ENCODE measurements at places on chromosomes 6 and 20.

DNA sequence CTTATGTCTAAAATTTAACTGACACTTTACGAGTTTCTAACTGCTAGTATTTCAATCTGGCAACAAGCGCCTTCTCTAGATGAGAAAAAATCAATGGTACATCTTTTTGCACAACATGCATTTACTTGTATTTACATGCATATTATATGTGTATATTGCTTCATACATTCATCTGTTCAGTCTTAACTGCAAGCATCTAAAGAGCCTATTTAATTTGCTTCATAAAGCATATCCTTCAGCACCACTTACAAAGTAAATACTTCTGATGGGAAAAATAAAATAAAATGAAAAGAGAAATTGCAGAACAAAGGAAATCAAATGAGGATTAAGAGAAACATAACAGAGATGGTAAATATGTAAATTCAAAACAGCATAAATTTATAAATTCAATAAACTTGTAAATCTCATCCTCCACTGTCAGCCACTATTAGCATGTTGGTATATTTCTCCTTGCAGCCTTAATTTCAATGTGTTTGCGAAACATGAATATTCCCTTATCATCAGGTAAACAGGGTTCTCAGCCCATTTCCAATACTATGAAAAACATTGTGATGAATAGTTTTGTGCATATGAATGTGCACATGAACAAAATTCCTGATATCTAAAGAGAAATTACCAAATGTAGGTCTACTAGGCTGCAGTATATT lies 332.5 kb upstream of the RUNX2 start:
- DNase-seq = no peak

- no peak for DNase-seq
Measured at GRCh38 chr20:62198496-62198895, 15.7 kb downstream of the MTG2 start.

- peak; percentile 65 for DNase-seq
Measured at GRCh38 chr6:71510057-71510713, 221.6 kb downstream of the OGFRL1 start.

GRCh38 chr6:31862344-31863235 lies at the start of gene NEU1:
NEU1 (minus strand) TSS chr6:31862821; CDS start chr6:31862776, 45 bp downstream.
- peak; percentile 100 for DNase-seq

DNA sequence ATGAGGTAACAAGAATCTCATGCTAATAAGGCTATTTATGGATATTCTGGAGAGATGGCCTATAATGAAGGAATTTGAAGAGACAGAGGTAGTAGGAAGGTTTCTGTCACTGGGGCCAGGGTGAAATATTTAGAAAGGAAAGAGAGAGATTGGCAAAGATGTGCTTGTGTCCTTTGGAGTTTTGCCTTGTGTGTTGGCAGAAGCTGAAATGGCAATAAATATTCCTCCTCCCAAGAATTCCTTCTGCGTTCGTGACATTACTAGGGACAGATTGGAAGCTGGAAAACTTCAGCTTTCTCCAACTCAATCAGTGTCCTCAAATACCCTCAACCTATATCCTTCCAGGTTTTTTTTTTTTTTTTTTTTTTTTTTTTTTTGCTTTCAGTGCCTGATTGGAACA lies 6.3 kb downstream of the SAMD5 start:
- no peak for DNase-seq

DNA sequence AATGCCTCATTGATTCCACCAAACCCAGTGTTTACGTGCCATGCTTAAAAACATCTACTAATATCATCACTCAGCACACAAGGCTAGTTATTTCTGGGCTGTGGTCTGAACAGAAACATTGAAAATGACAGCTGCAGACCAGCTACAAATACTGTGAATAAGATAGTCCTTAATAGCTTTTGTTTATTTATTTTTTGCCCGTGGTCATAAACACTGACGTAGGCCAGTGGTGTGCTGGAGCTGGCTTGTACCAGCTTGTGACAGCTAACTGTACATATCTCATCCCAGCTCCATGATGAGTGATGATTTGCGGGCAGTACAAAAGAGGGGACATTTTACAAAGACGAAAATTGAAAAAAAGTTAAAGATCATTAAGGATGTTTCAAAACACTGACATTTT lies 1057.0 kb downstream of the EPHA7 start:
- no peak for DNase-seq

GRCh38 chr6:111441678-111442243 lies 41.3 kb downstream of the REV3L start:
- DNase-seq = no peak

GRCh38 chr20:38536310-38536709 lies 44.7 kb upstream of the ADIG start:
- DNase-seq = peak; percentile 4

- DNase-seq = no peak
Measured at GRCh38 chr6:28903686-28904085, 20.1 kb downstream of the TRIM27 start.

GRCh38 chr20:444862-445426 lies 17.4 kb downstream of the TBC1D20 start:
- no peak for DNase-seq

- DNase-seq = no peak
Measured at GRCh38 chr6:170037541-170038250, 253.2 kb downstream of the DLL1 start.

- DNase-seq = no peak
Measured at GRCh38 chr20:18943542-18943941, 130.0 kb downstream of the SCP2D1 start.

DNA sequence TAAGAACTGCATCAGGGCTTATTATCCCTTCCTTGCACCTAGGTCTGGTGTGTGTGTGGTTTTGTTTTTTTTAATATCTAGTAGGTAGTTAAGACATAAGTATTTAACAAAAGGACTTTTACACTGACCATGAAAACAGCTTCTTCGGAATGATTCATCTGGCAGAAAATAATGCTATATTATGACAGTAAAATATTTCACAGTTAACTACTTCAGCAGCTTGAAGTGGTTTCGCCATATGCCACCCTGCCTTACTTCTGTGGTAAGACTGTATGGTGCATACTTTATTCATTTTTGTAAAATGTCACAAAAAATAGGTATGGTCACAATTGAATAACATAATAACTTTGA lies 858 bp upstream of the PTPRK start:
- DNase-seq = no peak

DNA sequence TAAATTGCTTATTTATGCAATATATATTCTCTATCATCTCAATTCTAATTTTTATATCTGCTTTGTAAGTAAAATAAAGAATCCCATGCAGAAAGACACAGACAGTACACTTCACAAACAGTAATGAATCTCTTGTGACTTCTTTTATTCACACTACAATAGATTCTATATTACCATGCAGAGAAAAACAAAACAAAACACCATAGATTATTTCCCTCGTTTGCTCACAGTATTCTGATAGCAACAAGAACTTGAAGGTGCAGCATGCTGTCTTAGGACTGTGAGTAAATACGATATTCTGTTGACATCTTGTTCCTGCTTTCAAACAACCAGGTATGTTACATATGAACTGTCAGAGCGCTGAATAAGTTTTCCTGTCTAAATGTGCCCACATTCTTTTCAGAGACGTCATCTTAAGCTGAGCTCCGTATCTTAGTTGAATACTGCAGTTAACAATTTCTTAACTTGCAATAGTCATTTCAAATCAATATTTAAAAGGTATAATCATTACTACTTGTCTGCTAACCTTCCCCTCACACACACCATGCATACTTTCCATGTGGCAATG lies 140.1 kb downstream of the BTBD9 start:
- DNase-seq = no peak

DNA sequence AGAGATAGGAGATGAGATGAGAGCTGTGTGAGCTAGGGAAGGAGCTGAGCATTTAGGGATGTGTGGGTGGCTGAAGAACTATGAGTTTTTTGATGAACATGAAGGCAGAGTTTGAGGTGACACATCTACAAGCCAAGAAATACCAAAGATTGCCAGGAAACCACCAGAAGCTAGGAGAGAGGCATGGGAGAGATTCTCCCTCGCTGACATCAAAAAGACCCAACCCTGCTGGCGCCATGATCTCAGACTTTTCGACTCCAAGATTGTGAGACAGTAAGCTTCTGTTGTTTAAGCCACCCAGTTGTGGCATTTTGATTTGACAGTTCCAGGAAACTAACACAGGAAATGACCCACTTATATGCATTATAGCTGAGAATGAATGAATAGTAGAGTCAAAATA lies 790.9 kb downstream of the TFAP2A start:
- DNase-seq = no peak

- DNase-seq = no peak
Measured at GRCh38 chr6:68134796-68135195, 500.3 kb upstream of the ADGRB3 start.

- DNase-seq = no peak
Measured at GRCh38 chr20:51661609-51662178, 106.5 kb downstream of the ATP9A start.

DNA sequence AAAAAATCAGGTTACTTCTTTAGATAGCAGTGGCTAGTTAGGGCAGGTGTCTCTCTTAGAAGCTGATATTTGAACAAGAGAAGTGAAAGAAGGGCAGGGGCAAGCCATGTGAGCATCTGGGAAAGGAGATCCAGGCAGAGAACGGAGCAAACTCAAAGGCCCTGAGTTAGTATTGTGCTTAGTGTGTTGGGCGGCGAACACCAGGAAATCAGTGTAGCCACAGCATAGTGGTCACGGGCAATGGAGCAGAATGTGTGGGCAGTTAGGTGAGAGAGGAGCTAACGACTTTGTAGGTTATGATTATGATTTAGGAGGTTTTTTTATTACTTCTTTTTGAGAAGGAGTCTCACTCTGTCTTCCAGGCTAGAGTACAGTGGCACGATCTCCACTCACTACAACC lies 229.3 kb downstream of the TMEM242 start:
- no peak for DNase-seq

DNA sequence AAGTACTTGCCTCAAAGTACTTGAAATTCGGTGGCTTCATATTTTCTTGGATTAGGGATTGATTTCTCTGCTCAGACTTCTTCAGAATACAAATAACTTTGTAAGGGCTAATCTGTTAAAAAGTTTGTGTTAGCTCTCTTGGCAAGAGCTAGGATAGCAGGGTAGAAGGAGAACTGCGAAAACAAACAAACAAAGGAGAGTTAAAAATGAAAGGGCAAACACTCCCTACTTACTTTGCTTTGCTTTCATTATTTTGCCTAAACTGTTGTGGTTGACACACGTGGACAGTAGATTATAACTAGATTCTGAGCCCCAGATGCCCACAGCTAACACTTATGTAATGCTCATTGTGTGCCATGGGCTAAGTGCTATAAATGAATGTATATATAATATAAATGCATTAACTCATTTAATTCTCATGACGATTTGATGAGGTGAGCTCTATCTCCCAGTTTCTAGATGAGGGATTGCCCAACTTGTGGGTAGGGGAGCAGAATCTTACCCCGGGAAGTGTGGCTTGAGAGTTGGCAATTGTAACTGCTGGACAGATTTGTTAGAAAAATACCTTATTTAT lies 48.7 kb downstream of the EYA4 start:
- DNase-seq = no peak

- DNase-seq = no peak
Measured at GRCh38 chr6:143536461-143536865, 24.9 kb upstream of the FUCA2 start.

DNA sequence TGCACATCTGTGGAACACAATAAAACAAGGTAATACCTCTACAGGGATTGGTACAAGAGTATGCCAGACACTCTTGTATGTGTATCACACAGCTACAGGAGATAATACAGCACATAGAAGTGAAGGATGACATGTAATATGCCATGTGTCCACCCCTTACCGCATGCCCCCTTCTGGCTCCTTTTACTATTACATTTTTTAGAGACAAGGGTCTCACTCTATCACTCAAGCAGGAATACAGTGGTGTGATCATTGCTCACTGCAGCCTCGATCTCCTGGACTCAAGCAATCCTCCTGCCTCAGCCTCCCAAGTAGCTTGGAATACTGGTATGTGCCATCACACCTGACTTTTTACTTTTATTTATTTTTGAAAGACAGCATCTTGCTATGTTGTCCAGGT lies 4.2 kb upstream of the NCR3 start:
- no peak for DNase-seq

GRCh38 chr20:50645253-50646068 lies 45.9 kb downstream of the RIPOR3 start:
- peak; percentile 72 for DNase-seq

DNA sequence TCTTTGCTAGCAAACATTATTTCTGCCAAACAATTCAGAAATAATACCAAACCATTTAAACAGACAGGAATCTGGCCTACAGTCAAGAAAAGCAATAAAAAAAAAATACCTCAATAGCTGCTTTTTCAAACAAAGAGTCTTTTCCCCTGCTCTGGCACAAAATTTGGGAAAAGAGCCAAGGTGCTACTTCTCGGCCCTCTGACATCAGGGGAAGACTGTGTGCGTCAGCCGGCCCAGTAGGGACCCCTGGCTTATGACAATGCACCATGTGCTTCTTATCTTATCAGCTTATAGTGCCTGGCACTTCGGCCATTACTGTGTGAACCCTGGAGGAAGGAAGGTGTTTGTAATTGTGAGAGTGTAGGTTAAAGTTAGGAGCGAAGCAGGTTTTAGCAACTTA lies 89.4 kb downstream of the PDE10A start:
- peak; percentile 12 for DNase-seq

DNA sequence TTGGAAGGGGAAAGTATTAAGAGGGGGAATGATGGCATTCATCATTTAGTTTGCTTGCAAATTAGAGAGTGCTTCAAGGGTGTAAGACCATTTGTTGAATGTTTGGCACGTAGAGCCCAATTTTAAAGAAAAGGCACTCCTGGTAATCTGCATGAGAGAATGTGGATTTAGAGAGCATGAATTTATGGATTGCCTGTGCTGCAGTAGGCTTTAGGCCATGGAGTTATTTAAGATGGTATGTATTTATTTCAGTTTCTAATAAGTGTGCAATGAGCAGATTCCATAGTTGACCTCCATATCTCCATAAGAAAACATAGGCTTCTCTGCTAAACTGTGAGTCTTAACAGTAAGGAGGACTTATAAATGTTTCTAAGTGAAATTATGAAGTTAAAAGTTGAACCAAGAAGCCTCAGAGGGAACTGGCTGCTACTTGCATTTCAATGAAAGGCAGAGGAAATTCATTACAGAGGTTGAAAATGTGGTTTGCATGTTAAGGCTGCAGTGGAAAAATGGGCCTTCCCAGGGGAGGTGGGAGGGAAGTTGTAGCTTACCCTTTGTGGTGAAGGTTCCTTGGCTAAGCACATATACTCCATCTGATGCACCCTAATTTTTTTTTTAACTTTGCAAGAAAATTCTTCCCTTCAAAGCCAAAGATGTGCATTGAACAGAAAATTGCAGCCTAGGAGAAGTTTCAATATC lies 134.2 kb downstream of the CARMIL1 start:
- no peak for DNase-seq

DNA sequence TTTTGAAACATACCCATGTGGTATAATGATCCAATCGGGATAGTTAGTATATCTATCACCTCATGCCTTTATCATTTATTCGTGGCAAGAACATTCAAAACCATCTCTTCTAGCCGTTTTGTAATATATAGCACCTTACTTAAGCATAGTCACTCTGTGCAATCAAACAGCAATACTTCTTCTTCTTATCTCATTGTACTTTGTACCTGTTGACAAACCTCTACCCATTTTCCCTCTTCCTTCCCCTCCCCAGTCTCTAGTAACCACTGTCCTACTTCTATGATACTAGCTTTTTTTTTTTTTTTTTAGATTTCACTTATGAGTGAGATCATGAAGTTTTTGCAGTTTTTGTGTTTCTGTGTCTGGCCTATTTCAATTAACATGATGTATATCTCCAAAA lies 296.7 kb downstream of the EYS start:
- DNase-seq = no peak
